Mesenchymal stem cell (in vitro differentiated cells and primary cell): ENCODE measurements at places on chromosomes 7 and 10.

GRCh38 chr7:18978108-18978495, 139.3 kb downstream of the TWIST1 start:
- DNase-seq: peak; percentile 60
- peak overlapping the region; percentile 53 for H3K27ac ChIP-seq
- H3K36me3 ChIP-seq: no peaks in the 10 kb centered on the region
- peaks cover 4% of the 10 kb centered on the region for H3K4me1 ChIP-seq
- no peaks in the 10 kb centered on the region for H3K27me3 ChIP-seq

- no peak overlapping the region for H3K4me3 ChIP-seq
- no peak for DNase-seq
- H3K36me3 ChIP-seq: no peaks in the 10 kb centered on the region
- peaks cover 7% of the 10 kb centered on the region for H3K4me1 ChIP-seq
Measured at GRCh38 chr10:91700273-91700672, 67.4 kb upstream of the PPP1R3C start.

DNA sequence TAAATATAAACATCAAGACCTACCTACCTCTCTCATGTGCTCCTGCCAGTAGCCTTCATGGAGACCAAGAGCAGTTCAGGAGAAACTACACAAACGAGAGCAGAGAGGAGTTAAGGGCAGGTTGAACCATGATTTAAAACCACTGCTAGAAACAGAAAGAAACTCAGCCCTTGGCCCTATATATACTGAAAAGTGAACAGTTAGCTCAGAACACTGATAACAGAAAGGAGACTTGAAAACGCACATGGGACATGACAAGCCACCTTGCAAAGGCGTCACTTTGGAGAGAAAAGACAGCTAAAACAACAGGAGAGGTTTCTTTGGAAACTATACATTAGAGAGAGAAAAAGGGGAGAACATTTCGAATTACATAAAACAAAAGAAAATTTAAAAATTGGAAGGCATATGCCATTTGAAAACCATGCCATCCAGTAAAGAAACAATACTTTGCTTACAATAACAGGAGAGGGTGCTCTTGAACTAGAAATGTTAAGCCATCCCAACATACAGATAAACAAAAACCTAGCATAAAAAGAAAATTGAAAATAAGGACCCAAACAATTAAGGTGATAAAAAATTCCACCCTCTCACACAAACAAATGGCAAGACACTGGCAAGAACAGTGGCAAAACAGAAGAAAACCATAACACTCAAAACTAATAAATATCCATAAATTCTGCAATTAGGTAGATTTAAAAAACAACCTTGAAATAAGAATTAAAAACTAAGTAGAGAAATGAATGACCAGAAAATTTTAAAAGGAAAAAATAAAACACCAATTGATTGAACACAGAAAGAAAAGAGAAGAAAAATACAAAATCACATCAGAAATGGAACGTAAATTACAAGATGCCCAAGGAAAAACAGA, 232.7 kb downstream of the IMMP2L start:
- H3K4me3 ChIP-seq: no peak overlapping the region
- H3K27ac ChIP-seq: no peak overlapping the region
- no peaks in the 10 kb centered on the region for H3K4me1 ChIP-seq
- no peaks in the 10 kb centered on the region for H3K36me3 ChIP-seq

DNA sequence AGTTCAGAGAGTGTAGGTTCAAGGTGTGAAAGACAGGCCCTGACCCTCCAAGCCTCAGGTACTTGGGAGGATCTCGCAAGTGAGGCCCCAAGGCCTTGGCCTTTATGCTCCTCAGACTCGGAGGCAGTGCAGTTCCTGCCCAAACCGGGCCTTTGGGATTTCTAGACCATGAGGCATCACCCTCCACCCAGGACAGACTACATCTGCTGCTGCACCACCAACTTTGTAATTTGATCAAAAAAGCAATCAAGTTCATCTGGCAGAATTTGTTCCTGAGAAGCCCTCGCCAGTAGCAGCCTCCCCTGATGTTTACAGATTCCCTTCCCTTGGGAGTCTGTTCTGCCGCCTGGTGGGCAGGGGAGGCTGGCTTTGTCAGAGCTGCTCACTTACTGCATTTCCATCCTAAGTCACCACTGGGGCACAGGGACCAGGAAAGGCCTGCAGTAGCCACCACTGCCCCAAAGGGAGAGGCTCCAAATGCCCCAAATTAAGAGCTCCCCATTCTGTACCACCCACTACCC, 2.1 kb downstream of the CAMK2G start:
- H3K4me3 ChIP-seq: peak overlapping the region; percentile 80
- peak; percentile 57 for DNase-seq
- H3K27me3 ChIP-seq: no peaks in the 10 kb centered on the region
- H3K36me3 ChIP-seq: peaks cover 50% of the 10 kb centered on the region

GRCh38 chr7:119086026-119086425, 861.5 kb downstream of the ANKRD7 start:
- no peaks in the 10 kb centered on the region for H3K27me3 ChIP-seq
- no peak overlapping the region for H3K4me3 ChIP-seq
- no peak for DNase-seq

DNA sequence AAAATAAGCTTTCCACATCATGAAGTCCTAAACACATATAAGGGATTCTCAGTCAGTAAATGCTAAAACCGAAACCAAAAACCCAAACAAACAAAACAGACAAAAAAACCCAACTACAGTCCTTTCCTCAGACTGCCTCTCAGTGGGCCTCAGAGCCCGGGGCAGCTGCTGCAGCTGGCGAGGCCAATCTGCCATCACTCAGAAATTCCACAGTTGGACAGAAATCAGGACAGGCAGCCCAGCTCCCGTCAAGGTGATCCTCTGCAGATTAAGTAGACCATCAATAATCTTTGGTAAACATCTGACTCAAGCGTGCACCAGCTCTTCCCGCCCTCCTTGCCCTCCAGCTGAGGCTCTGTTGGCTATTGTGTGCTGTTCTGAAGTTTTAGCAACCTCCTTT, 142.2 kb downstream of the ATXN7L1 start:
- H3K27me3 ChIP-seq: no peaks in the 10 kb centered on the region
- peak; percentile 23 for DNase-seq
- H3K4me1 ChIP-seq: no peaks in the 10 kb centered on the region
- H3K36me3 ChIP-seq: no peaks in the 10 kb centered on the region

GRCh38 chr7:2214636-2215035, 18.1 kb downstream of the MAD1L1 start:
- no peak overlapping the region for H3K4me3 ChIP-seq
- no peaks in the 10 kb centered on the region for H3K27me3 ChIP-seq
- DNase-seq: no peak
- H3K27ac ChIP-seq: no peak overlapping the region

DNA sequence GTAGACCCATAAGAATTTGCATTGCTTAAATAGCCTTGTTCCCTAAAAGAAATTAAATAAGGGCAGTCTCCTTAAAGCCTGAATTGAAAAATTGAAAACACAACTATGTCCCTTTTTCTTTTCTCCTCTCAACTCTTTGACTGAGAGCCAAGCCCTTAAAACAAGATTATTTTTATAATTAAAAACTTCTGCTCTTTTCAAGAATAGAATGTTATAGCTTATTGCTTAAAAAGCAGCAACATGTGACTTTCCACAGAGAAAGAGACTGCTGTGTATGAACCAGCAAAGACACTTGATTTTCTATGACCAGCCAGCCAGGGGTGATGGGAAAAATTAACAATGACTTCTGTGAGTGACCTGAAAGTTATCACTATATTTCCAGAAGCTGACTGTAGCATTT, 295.2 kb upstream of the CELF2 start:
- H3K36me3 ChIP-seq: no peaks in the 10 kb centered on the region
- no peak overlapping the region for H3K4me3 ChIP-seq
- no peaks in the 10 kb centered on the region for H3K27me3 ChIP-seq
- no peak for DNase-seq
- no peak overlapping the region for H3K27ac ChIP-seq
- no peaks in the 10 kb centered on the region for H3K4me1 ChIP-seq

GRCh38 chr7:47622946-47623640, 41.2 kb upstream of the TNS3 start:
- no peak overlapping the region for H3K4me3 ChIP-seq
- peaks cover 15% of the 10 kb centered on the region for H3K4me1 ChIP-seq
- no peaks in the 10 kb centered on the region for H3K36me3 ChIP-seq
- peak; percentile 98 for DNase-seq
- H3K27ac ChIP-seq: peak overlapping the region; percentile 93
- H3K27me3 ChIP-seq: no peaks in the 10 kb centered on the region

- no peaks in the 10 kb centered on the region for H3K27me3 ChIP-seq
- H3K36me3 ChIP-seq: no peaks in the 10 kb centered on the region
- peak; percentile 69 for DNase-seq
- no peak overlapping the region for H3K4me3 ChIP-seq
Measured at GRCh38 chr10:90193240-90193985, 492.0 kb downstream of the KIF20B start.

DNA sequence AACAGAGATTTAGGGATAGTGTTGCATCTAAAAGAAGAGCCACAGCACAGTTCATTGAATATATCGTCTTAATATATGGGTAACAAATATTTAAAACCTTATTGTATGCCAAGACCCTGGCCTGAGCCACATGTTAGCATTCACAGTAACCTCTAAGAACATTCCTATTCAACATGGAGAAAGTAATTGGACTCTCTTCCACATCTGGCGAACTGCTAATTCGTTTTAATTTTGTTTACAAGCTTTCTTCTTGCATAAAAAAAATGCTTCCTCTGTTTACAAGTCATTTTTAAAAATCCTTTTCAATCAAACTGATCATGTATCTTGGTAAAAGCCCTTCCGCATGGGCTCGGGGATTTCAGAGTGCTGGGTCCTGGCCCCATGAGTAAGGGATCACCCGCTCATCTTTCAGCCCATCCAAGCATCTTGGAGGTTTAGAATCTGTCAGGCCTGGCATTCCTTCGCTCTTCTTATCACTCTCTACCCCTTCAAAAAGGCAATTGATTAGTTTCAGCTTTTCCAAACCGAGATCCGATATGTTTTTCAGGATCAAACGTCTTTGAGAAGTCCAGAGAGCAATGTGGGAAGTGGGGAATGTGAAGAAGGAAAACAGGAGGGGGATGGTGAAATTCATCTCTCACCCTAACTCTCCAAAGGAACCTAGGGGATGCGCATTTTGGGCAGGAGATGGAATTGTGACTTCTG, 7.3 kb downstream of the TWIST1 start:
- H3K27me3 ChIP-seq: no peaks in the 10 kb centered on the region
- no peaks in the 10 kb centered on the region for H3K36me3 ChIP-seq
- DNase-seq: no peak
- no peak overlapping the region for H3K4me3 ChIP-seq

GRCh38 chr10:29537799-29538198, 97.0 kb downstream of the SVIL start:
- peaks cover 57% of the 10 kb centered on the region for H3K36me3 ChIP-seq
- no peak for DNase-seq
- no peak overlapping the region for H3K4me3 ChIP-seq
- H3K27ac ChIP-seq: no peak overlapping the region

- no peak overlapping the region for H3K27ac ChIP-seq
- DNase-seq: no peak
- H3K4me1 ChIP-seq: no peaks in the 10 kb centered on the region
- H3K36me3 ChIP-seq: no peaks in the 10 kb centered on the region
Measured at GRCh38 chr7:7812112-7812511, 93.7 kb upstream of the RPA3 start.

GRCh38 chr10:7405637-7406036, 5.2 kb downstream of the SFMBT2 start:
- no peaks in the 10 kb centered on the region for H3K36me3 ChIP-seq

GRCh38 chr10:75492173-75492925, 60.9 kb downstream of the LRMDA start:
- no peaks in the 10 kb centered on the region for H3K36me3 ChIP-seq
- DNase-seq: no peak
- H3K4me1 ChIP-seq: no peaks in the 10 kb centered on the region
- H3K27me3 ChIP-seq: peaks cover 19% of the 10 kb centered on the region
- H3K4me3 ChIP-seq: no peak overlapping the region
- H3K27ac ChIP-seq: no peak overlapping the region

DNA sequence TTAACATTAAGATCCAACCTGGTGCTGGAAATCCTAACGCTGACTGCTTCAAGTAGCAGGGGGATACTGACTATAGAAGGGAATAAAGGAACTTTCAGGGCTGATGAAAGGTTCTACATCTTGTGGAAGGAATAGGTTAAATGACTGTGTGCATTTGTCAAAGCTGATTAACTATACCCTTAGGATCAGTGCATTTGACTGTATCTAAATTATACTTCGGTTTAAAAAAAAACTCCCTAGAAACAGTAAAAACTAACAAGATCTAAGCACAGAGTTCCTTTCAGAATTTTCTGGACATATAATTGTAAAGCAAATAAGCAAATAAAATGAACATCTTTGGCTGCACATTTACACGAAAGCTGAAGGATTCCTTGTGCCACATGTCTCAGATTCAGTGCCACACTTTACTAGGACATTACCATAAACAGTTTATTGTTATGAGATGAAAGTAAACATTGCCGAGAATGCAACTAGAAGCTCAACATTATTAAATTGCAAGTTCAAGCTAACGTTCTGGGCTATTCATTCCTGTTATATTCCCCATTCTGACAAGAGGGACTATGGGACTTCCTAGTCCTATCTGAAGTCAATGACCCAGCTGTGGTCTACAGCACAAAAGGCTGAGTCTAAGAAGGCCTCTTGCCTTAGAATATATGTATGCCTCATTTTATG, 20.7 kb downstream of the ANK3 start:
- H3K27me3 ChIP-seq: no peaks in the 10 kb centered on the region
- DNase-seq: no peak
- H3K36me3 ChIP-seq: no peaks in the 10 kb centered on the region
- H3K4me1 ChIP-seq: no peaks in the 10 kb centered on the region

GRCh38 chr10:43231523-43232078, 35.3 kb downstream of the RASGEF1A start:
- no peak overlapping the region for H3K27ac ChIP-seq
- DNase-seq: no peak
- H3K27me3 ChIP-seq: peaks cover 72% of the 10 kb centered on the region
- H3K36me3 ChIP-seq: no peaks in the 10 kb centered on the region
- no peak overlapping the region for H3K4me3 ChIP-seq
